ENCODE measurements at places on chromosomes 11 and 22.

- DNase-seq: no peak
These were observed 11.4 kb downstream of the GNB1L start for GRCh38 chr22:19843107-19843856.

- DNase-seq: peak; percentile 54
These were observed 30.0 kb downstream of the ARAP1 start for GRCh38 chr11:72722050-72722748.

- DNase-seq: no peak
These were observed 5.0 kb upstream of the FGF19 start for GRCh38 chr11:69708736-69709401.

DNA sequence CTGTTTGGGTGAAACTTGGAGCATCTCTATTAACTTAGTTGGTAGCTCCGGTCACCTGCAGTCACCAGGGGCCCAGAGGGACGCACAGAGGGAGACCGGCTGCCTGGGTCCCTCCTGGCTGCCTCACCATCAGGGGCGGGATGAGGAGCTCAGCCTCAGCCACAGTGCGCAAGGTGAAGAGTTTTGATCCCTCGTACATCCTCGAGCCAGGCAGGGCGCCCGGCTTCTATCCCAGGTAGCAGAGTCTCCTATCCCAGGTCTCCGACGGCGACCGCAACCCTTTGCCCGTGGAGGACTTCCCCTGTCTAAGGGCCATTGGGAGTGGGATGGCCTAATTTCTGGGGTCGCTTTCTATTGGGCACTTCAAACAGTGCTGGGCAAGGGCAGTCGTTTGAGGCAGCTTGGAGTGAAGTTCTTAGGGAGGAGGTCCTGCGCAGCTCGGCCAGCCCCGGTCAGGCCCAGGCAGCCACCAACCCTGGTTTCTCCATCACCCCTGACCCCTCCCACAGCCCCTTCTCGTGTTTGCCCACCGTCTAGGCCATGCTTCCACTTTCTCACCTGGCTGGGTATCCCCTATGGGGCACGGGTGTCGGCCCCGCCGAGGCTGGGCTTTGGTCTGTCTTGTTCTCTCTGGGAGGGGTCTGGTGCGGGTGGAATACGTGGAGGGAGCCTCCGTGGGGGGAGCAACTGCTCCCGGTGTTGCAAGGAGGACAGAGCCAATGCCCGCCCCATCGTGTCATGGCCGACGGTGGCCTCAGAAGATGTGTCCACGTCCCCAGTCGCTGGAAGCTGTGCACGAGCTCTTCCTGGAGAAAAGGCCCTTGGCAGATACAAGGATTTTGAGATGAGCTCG, 3.6 kb upstream of the MRGPRG start:
- DNase-seq: no peak

- DNase-seq: no peak
These were observed 624 bp upstream of the DNAJB7 start for GRCh38 chr22:40862537-40862936.

DNA sequence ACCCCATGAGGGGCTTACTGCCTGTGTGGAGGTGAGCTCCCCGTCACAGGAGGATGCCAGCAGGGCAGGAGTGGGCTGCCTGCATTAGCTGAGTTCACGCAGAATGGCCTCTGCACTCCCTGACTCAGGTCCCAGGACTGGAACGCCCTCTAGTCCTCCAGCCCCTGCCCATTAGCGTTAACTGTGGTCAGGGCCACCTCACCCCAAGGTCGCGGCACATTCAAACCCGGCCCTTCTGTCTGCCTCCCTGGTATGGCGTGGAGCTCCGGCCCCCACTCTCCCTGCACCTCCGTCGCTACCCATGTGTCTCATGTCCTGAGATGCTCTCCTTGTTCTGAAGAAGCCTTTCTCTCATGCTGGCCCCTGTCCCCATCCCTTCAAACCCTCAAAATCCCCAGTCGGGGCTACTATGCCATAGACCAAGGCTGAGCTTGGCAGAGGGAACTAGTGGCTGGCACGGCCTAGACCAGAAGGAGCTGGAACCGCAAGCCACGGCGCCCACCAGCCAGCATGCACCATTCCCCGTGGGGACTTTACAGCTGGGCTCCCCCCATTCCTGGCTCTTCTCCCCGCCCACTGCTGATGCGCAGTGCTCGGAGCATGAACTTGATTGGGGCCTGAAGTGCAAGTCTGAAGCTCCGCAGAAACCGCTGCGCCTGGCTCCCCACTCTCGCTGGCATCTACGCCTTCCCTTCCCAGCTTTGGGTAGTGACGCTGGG, 79.5 kb upstream of the RTL6 start:
- DNase-seq: no peak

DNA sequence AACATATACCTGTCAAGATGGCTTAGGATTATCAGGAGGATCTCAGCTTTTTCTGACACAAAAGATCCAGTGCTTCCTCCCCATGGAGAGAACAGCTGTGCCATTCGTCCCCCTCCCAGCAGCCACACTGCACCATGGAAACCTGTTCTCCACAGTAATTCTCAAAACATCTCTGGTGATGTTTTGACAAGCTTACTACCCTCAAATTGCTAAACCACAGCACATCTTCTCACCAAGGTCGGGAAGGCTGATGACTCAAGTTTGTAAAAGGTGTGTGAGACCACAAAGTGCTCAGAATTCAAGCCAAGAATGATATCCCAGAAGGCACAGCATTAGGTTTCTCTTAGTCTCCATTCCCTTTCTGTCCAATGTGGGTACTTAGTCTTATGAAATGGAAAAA, 3.9 kb upstream of the RAB38 start:
- DNase-seq: no peak

DNA sequence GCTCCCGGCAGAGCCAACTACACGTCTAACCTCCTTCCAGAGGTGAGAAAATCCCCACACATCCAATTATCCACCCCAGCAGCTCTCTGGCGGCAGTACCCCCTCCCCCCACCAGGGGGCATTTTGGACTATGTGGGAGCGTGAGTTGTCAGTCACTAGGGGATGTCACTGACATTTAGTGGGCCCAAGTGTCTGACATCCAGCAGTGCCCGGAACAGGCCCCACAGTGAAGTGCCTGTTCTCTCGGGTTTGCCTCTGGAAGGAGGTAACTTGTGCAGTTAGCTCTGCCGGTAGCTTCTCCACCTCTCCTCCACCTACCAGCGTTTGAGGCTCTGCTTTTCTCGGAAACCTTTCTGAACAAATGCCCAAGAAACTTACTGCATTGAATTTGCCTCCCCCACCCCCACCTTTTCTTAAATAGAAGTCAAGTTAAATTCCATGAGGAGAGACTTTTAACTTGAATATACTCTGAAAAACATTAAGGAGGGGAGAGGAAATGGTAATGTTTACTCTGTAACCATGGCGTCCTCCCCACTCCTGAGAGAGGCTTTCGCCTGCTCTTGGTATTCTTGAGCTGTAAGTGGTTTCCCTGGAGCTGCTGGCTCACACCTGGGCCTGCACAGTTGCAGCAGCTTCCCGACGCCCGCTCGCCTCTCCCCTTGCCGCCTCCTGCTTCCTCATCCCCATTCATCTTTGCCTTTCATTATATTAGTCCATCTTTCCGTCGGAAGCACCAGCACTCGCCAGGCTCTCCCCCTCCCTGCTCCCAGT, 112.8 kb downstream of the WNT7B start:
- DNase-seq: peak; percentile 5

DNA sequence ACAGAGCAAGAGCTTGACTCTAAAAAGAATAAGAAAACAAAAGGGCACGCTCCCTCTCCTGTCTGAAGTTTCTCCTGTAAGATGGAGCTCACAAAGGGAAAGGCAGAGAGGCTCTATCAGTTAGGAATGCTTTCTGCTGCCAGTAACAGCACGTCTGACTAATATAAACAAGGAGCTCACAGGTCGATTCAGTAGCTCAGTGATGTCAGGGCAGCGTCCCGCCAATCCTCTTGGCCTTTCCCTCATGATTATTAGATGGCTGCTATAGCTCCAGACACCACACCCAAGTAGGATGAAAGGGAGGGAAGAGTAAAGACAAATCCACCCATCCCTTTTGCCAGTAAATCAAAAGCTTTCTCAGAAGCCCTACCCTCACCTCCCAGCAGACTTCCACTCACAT, 51.3 kb upstream of the HMGXB4 start:
- DNase-seq: no peak

DNA sequence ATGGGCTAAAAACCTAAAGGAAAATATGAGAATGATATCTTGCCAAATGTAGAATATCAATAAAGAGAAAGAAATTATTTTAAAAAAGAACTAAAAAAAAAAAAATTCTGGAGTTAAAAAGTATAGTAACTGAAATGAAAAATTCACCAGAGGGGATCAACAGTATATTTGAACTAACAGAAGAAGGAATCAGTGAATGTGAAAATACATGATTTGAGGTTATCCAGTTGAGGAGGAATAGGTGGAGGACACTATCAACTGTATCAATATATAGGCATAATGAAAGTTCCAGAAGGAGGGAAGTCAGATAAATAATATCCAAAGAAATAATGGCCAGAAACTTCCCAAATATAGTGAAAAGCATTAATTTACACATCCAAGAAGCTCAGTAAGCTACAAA, 16.1 kb upstream of the HORMAD2 start:
- DNase-seq: no peak

GRCh38 chr11:60924110-60924905, at the start of gene TMEM132A:
TSS of gene TMEM132A (plus strand) at chr11:60924460. CDS start at chr11:60924634, 174 bp downstream.
- no peak for DNase-seq

- DNase-seq: no peak
These were observed 64.9 kb downstream of the NAV2 start for GRCh38 chr11:19777377-19778102.

DNA sequence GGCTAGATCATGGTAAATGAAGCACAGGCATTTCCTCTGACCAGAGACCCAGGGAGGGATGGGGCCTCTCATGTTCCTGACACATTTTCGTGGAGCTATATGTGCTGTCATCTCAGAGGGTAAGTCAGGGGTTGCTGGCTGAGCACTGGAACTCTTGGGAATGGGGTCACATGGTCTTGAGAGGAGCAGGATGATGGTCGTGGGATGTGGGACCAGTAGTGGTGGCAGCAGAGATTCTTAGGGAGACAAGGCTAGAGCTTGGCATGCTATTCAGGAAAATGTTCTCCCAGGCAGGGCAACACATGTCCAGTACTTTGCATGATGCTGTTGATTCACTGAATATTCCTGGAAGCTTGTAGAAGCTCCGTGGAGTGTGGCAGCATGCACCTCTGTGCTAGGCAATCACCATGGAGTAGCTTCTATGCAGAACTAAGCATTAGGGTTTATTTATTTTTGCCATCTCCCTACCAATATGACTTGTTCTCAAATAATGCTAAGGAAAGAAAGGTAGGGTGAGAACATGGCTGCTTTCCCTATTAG, 31.4 kb upstream of the TTC12 start:
- DNase-seq: no peak

DNA sequence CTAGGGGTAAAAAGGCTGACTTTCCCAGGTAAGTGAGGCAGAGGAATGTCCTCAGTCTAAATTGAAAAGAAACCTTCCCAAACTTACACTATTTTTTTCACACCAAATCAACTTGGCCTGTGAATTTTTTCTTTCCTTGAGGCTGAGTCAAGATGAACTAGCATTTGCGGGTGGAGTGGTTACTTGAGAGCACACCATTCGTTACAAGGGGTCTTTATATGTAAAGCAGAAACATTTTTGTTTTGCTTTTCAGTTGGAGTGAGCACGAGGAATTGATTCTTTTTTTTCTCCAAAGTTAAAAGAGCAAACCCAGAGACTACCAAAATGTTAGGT, 36.4 kb downstream of the MAML2 start:
- DNase-seq: no peak

GRCh38 chr11:105244160-105244825, 104.7 kb upstream of the CARD18 start:
- peak; percentile 85 for DNase-seq

DNA sequence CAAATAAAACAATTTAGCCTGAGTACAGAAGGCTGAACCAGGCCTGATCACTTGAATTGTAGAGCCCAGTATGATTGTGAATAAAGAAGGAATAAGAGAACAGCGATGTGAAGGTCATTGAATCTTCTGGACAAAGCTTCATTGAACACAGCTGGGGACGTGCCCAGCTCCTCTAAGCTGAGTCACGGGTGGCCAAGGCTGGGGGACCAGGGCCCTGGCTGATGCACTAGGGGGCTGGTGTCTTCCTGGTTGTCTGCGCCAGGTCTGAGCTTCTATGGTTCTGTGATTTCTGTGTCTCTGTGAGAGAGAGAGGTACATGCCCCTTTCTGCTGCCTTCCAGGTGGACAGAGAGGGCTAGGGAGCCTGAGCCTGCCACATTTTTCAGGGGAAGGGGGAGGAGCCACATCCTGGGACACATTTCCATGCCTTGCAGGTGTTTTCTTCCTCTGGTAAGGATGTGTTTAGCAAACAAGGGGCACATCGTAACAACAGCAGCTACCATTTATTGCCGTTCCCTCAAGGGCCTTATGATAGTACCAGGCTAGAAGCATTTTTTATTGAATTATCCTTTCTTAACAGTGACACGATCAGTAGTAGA, 135.7 kb downstream of the C11orf91 start:
- no peak for DNase-seq

- peak; percentile 51 for DNase-seq
These were observed 35.8 kb downstream of the TNKS1BP1 start for GRCh38 chr11:57288771-57289579.

- no peak for DNase-seq
These were observed 21.9 kb upstream of the VWA5A start for GRCh38 chr11:124093330-124093729.

GRCh38 chr11:120698918-120699317, 187.4 kb downstream of the GRIK4 start:
- no peak for DNase-seq

DNA sequence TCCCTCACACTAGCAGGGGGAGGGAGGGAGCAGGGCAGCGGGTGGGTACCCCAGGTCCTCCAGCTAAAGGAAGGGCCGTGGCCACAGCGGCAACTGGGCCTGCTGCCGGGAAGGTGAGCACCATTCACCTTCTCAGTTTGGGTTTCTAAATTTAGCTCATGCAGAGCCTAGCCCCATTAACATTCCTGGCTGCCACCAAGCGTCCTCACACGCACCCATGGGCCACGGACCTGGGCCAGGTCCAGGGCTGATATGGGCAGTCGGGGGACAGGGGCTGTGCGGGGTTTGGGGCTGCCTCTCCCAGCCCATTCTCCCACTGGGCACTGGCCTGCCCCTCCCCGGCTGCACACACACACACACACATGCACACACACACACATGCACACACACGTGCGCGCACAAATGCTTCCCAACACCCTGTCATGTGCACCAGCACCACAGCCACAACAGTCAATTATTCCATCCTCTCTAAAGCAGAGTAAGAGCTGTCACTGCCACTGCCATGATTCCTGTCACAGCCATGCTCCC, 28.7 kb downstream of the SYT7 start:
- DNase-seq: no peak

DNA sequence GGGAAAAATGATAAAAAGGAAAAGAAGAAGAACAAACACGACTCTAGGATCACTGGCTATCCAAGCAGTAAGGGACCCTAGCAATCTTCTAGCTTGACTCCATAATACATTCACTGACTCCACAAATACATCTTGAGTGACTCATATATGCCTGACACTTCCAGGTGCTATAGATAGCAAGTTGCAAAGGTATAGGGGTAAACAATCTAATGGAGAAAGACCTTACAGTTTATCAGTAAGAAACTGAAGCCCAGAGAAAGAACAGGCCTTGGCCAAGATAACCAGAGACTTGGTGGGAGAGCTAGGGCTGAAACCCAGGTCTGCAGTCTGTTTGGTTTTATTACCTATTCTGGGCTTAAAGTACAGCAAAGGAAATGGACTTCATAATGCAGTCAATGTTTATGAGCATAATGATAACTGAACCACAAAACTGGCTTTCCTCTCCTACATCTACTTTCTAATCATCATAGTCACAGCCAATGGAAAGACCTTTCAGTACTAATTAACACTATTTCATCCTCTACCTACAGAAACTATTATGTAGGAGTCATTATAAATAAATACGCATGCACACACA, 19.7 kb upstream of the SLC5A1 start:
- DNase-seq: no peak

- DNase-seq: peak; percentile 69
These were observed at the start of gene BIRC3 for GRCh38 chr11:102317099-102317767. TSS of gene BIRC3 (plus strand) at chr11:102317484. CDS start at chr11:102324510, 7,026 bp downstream.

Measured in GM04503 (cell line).